ENCODE measurements at places on chromosomes 4 and X.
A peak's percentile ranks its signal among the peaks of the same experiment; 100 is the strongest.

DNA sequence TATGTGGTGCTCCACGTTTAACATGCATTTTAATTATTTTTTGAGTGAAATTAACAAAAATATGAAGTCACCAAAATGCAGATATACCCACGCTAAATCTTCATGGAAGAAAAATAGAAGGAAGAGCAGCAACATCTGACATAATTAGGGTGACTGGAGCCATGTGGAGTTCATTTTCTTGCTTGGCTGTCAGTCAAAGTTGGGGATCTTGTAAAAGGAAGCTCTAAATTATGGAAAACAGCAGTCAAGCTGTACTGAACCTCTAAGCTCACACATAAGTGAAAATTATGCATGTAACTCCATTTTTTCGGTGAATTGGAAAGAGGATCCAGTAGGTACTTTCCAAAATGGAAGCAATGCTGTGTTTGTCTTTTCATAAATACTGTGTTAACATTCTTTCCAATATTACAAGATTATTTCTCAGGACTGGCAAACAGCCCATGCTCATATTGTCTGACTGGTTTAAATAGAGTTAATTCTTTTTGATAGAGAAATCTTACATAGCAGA lies 9.7 kb upstream of the PDGFC start:
- DNase-seq, result no peak

DNA sequence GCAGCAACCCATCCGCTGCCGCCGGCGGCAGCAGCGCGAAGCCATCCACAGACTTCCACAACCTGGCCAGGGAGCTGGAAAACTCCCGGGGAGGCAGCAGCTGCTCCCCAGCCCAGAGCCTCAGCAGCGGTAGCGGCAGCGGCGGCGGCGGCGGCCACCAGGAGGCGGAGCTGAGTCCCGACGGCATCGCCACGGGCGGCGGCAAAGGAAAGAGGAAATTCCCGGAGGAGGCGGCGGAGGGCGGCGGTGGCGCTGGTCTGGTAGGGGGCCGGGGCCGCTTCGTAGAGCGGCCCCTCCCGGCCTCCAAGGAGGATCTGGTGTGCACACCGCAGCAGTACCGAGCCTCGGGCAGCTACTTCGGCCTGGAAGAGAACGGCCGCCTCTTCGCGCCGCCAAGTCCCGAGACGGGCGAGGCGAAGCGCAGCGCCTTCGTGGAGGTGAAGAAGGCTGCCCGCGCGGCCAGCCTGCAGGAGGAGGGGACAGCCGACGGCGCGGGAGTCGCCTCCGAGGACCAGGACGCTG lies 4.9 kb downstream of the PRDM8 start:
- peak; percentile 77 for DNase-seq

DNA sequence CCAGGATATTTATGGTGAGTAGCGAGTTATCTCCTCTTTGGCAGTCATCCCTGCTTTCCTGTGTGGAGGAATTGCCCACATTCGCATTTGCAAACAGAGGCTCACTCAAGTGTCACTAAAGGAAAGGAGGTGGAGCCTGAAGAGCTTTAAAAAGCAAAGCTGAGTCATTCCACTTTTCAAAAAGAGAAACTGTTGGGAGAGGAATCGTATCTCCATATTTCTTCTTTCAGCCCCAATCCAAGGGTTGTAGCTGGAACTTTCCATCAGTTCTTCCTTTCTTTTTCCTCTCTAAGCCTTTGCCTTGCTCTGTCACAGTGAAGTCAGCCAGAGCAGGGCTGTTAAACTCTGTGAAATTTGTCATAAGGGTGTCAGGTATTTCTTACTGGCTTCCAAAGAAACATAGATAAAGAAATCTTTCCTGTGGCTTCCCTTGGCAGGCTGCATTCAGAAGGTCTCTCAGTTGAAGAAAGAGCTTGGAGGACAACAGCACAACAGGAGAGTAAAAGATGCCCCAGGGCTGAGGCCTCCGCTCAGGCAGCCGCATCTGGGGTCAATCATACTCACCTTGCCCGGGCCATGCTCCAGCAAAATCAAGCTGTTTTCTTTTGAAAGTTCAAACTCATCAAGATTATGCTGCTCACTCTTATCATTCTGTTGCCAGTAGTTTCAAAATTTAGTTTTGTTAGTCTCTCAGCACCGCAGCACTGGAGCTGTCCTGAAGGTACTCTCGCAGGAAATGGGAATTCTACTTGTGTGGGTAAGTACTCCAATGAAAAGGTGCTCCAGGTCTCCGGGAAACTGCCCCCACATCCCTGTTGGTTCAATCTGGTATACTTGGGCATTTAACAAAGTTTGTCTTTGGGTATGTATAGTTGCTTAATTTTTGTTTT lies at the start of gene EGF:
EGF (plus strand) TSS at position 178 of the 890 bp plus-strand sequence; CDS start at position 631, 453 bp downstream.
- DNase-seq, result no peak

GRCh38 chr4:3660928-3661515 lies 105.2 kb upstream of the ADRA2C start:
- DNase-seq, result no peak

DNA sequence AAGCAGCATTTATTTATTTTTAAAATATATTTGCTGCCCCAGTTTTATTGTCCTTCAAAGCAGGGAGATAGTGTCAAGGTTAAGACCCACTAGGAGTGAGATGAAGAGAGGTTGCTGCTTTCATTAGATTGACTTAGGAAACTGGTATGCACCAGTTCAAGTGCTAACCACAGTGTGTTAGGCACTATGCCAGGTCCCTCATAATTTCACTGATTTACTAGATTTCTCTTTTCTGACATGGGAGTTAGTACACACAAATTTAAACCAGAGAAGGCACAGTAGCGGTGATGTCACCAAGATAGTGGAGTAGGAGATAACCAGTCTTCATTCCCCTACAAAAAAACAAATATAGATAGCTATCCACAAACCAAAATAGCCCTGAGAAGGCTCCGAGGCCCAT lies 14.3 kb downstream of the RRAGB start:
- no peak for DNase-seq

- no peak for DNase-seq
Measured at GRCh38 chr4:176339936-176340761, 20.4 kb downstream of the SPCS3 start.

GRCh38 chrX:51456814-51457213 lies 39.6 kb downstream of the NUDT11 start:
- DNase-seq, result no peak

GRCh38 chrX:14303891-14304290 lies 225.4 kb upstream of the GLRA2 start:
- no peak for DNase-seq

DNA sequence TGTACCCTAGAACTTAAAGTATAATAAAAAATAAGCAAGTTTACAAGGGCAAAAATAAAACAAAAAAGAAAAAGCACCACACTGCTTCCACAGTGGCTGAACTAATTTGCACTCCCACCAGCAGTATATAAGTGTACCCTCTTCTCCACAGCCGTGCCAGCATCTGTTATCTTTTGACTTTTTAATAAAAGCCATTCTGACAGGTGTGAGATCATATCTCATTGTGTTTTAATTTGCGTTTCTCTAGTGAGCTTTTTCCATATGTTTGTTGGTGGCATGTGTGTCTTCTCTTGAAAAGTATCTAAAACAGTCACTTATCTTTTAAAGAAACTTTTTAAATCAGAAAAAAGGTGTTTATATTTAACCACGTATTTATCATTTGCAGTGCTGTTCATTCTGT lies 71.3 kb downstream of the NFKB1 start:
- no peak for DNase-seq

- no peak for DNase-seq
Measured at GRCh38 chr4:144090744-144091143, 49.8 kb downstream of the GYPA start.

GRCh38 chr4:150117629-150118028 lies 39.4 kb downstream of the DCLK2 start:
- DNase-seq, result no peak

DNA sequence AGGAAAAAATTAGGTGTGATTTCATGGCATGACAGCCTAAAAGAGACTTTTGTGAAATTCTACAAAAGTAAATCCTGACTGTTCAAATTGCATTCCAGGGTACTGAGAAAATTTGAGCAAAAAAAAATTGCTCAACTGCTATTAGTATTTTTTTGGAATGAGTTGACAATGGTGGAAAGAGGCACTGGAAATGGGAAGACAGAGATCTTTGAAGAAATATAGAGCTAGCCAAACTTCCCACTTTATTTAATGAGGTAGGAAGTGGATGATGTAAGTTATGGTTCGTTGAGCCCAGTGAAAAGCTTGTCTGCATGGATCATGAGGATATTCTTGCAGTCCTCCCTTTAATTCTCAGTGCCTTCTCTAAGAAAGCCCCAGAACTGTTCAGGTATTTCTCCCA lies 183.8 kb downstream of the PTTG2 start:
- DNase-seq, result no peak

DNA sequence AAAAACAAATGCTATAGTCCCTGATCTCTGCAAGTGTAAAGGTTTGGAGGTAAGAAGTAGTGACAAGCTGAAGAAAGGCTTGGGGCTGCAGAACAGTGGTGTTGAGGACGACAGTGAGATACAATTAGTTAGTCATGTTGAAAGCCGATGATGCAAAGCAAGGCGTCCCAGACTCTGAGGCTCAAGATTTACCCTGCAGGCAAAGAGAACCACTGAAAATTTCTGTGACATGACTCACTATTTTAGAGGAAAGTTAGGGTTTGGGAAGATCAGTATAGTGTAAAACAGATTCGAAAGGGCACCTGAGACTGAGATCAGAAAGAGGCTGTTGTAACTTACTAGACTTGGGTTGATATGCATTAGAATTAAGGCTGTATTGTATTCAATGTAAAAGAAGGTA lies 281.3 kb upstream of the FTHL17 start:
- no peak for DNase-seq

DNA sequence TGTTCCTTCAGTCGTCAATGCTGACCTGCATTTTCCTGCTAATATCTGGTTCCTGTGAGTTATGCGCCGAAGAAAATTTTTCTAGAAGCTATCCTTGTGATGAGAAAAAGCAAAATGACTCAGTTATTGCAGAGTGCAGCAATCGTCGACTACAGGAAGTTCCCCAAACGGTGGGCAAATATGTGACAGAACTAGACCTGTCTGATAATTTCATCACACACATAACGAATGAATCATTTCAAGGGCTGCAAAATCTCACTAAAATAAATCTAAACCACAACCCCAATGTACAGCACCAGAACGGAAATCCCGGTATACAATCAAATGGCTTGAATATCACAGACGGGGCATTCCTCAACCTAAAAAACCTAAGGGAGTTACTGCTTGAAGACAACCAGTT lies 12.6 kb downstream of the TLR8 start:
- DNase-seq, result peak; percentile 13

- DNase-seq, result no peak
Measured at GRCh38 chr4:156957556-156957955, 14.0 kb downstream of the PDGFC start.

DNA sequence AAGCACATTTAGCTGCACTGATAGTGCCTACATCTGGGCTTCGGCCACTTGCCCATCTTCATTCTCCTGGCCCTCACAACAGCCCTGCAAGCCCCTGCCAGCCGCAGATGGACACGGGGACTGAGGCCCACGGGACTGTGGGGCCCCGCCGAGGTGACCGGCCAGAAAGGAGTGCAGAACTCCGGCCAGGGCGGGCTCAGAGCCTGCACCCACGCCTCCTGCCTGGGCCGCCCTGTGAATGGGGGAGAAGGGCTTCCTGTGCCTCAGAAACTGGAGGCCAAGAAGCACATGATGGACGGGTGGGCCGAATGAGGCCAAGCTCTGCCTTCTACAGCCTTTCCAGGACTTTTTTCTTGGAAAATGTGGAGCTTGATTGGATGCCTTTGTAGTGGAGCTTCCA lies 35.7 kb upstream of the HGFAC start:
- DNase-seq, result no peak

- DNase-seq, result no peak
Measured at GRCh38 chrX:108310506-108310905, 127.7 kb downstream of the COL4A6 start.

DNA sequence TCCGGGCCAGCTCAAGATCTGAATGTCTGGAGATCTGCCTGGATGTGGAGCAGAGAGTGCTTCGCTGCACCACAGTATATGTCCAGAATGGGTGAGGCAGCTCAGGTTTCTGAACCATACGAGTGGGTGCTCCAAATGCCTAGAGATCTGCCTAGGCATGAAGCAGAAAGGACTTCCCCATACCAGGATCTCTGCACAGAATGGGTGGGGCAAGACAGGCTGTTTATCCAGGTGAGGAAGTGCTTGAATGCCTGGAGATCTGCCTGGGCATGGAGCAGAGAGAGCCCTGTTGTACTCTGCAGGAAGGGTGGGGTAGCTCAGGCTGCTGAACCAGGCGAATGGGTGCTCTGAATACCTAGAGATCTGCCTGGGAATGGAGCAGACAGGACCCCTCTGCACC lies 45.4 kb upstream of the MAGEC2 start:
- DNase-seq, result no peak

DNA sequence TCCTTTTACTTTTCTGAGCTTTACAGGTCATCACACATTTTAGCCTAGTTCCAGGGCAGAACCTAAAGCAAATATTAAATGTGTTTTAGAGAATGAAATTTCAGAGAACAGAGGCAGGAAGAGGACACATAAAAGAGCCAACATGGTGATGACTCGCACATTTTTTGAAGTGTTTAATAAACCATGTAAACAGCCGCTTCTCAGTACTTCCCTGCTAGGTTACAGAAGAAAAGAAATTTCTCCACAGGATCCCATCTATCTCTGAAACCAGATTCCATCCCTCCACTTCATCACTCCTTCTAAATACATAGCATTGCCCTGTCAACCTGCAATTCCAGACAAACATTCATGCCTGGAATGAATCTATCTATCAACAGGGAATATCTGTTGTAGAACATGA lies 949.5 kb upstream of the PCDH7 start:
- no peak for DNase-seq

DNA sequence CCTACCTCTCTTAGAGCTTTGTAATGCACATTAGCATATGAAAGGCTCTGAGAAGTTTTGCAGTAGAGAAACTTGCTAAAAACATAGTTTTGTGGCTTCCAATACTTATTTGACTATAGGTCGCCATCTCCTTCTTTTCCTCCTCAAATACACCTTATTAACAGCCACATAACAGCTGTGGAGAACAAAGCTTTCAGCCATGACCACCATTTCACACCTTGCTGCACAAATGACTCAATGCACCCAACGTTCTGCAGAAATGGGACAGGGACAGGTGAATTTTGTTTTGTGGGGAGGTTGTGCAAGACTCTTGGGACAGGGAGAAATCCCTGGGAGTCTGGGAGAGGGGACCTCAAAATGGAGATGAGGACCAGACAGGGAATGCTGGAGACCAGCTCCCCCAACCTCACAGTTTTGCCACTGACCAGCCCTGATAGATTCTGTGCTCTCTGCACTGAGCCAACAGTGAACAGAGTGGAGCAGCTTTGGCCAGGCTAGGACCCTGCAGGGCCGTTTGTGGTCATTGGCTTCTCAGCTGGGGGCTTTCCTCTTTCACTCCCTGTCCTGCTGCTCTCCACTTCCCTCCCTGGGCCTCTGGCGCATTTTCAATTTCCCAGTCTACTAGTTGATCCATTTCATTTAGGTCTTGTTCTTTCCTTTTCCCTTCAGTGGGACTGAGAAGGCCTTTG lies 16.6 kb downstream of the FRMPD3 start:
- no peak for DNase-seq

DNA sequence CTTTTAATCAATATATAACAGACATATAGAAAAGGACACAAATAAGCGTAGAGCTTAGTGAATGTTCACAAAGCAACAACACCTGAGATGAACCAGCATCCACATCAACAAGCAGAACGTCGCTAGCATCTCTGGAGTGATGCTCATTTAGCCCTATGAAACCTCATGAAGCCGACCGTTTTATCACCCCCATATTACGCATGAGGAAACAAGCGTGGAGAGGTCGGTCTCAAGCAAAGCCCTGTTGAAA lies 524 bp upstream of the RPS3A start:
- no peak for DNase-seq

GRCh38 chr4:7166237-7166636 lies 26.1 kb upstream of the SORCS2 start:
- DNase-seq, result no peak

- DNase-seq, result no peak
Measured at GRCh38 chrX:151710457-151710856, 5.4 kb upstream of the FATE1 start.
